ENCODE measurements at places on chromosomes 16 and 17.

- no peak for DNase-seq
Observed at GRCh38 chr16:67407176-67407787, 9.0 kb downstream of the ZDHHC1 start.

DNA sequence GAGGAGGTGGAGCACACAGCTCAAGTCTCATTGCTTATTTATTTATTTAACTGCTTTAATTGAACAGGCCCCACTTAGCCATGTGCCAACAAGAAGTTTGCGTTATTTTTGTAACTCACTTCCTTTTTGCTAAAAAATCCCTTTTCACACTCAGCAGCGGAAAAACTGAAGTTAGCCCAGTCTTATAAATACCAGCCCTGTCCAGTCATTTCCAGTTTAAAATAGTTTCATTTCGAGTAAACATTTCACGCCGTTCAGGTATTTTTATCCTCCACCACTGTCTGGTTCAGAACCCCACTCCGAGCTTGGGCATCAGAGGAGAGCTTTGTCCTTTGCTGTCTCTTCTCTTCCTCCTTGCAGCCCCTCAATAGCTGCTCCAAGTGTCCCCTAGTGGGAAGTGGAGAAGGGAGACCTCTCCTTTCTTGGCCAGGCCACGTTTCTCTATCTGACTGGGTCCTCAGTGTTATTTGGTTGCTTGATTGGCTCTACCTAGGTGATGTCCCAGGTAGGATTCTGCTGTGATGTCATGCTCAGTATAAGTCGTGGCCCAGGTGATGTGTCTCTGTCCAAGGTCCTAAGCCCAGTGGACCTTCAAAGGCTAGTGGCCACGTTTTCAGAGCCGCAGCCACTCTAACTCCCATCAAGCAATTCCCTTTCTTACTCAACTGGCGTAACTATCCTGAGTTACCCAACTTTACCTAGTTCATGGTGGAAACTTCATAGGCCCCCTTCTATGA lies 53.0 kb upstream of the GAS7 start:
- DNase-seq, result no peak

DNA sequence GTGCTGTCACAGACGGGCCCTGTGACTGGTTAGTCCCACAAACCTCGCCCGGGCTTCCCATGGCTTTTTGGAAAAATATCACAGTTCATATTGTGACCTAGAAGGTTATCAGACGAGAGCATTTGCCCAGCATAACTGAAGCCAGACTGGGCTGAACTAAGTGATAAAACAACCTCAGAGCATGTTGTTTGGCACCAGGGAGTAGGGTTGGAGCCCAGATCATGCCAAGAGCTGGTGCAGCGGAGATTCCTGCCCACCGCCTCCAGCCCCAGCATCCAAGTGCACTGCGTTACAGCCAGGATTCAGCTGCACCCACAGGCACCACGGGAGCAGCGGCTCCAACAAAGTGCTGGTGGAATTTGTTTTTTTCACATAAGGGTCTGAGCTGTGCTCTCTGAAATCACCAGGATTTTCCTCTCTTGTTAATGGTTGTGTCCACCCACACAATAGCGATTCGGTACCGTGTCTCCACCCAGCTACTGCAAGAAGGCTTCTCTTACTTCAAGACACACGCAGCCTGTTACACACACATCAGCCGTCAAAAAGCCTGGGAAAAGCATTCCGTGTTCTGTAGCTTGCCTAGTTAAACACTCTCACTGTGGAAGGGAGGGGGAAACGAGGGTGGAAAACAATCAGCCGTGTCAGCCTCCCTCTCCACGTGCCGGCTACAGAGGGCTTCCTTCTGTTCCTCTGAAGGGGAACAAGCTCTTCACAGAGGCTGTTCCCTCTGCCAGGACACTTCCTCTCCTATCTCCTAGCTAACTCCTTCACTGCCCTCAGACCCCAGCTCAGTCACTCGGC lies 273.8 kb downstream of the C16orf95 start:
- no peak for DNase-seq

DNA sequence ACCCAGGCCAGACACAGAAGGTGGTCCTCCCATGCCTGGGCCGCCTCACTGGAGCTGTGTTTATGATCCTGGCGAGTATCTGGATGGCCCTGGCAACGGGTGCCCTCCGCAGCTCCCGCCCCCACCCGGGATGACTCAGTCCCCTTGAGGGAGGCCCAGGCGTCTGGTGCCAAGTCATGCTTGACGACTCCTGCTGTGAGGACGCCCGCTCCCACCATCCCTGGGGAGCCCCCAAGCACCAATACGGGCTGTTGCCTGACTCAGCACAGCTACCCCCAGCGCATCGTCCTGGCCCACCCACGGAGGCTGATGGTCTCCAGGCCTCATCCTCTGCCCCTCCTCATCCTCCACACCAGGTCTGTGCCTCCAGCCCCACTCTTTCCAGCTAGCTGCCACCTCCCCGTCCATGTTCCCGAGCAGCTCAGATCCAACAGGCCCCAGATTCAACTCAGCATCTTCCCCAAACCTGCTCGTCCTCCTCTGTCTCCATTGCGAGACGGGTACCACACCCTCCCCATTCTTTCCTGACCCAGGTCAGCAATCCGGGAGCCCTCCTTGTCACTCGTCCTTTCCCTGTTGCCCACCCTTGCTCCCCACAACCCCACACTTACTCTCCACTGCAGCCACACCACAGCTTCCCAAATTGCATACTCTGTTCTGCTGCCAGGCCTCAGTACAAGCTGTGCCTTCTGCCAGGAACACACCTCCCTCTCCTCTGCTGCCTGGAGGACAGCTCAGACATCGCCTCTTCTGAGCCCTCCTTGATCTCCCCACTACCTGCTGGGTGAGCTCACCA lies 2.6 kb downstream of the CAMKK1 start:
- DNase-seq, result no peak

- peak; percentile 68 for DNase-seq
Observed at GRCh38 chr16:56425439-56425832, at the start of gene AMFR. TSS of gene AMFR (minus strand) at chr16:56425545. CDS start at chr16:56425327, 218 bp downstream.

DNA sequence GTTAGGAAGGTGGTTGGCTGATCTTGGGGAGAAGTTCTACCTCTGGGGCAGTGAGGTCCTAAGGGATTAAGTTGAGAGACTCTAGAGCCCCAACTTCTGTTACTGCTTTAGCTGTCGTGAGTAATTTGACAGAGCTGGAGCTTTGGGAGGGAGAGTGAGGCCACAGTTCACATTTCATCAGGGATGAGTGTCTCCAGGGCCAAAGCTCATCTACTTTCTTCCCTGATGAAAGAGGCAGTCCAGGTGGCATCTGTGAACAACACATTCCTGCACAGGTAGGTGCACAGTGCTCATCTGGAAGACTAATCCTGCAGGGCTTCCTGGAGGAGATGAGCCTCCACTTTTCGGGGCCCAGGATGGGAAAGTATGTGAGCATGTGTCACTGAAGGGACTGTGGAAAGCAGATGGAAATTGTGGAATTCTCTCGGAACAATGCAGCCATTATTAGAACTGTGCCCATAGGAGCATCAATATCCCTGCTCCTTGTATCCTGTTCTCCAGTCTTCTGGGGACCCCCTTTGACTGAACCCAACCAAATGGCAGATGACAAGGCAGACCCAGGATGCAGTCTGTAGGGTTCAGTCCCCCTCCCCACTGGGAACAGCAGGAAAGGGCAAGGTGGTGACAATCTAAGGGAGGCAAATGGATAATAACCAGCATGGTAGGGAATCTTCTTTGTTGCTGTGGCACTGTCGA lies 9.0 kb downstream of the DYNLL2 start:
- DNase-seq, result no peak

DNA sequence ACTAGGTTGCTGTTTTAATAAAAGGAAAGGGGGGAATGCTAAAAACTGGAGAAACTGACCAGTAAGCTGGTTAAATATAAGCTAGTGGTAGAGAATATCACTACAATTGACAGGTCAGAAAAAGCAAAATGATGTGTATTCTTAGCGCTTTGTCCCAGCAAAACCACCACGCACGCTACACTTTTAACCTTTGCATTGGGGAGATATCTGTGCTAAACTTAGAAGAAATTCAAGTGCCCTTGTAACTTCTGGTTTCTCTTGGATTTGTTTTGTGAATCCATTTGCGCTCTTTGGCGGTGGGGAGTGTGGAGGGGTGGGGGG lies 1.4 kb downstream of the GAN start:
- DNase-seq, result no peak

DNA sequence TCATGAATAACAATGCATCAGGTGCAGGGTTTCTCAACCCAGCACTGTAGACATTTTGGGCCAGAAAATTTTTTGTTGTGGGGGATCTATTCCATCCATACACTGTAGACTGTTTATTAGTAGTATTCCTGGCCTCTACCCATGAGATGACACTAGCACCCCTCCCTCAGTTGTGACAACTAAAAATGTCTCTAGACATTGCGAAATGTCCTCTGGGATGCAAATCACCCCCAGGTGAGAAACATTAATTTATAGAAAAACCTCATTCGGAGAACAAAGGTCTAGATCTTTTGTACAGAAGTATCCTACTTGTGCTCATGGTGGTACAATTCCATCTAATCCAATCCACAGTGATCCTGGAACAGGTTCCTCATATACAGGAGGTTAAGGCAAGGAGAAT lies 4.3 kb downstream of the ADAT1 start:
- no peak for DNase-seq

DNA sequence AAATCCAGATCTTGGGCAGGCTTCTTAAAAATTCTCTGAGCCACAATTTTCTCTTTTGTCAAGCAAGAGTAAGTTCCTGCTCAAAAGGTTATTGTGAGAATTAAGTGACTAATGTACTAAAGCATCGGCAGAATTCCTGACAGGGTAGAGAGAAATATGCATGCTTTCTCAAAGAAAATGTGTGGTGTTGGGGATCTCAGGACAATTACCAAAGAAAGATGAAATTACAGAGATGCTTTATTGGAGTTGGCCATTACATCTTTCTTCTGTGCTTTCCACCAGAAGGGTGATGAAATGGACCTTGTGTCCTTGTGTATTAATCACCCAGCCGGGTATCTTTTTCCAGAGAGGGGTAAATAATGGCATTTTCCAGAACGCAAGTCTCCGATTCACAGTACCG lies 1.7 kb upstream of the USP43 start:
- DNase-seq, result no peak

GRCh38 chr17:82108496-82108945 lies 10.5 kb upstream of the FASN start:
- no peak for DNase-seq

DNA sequence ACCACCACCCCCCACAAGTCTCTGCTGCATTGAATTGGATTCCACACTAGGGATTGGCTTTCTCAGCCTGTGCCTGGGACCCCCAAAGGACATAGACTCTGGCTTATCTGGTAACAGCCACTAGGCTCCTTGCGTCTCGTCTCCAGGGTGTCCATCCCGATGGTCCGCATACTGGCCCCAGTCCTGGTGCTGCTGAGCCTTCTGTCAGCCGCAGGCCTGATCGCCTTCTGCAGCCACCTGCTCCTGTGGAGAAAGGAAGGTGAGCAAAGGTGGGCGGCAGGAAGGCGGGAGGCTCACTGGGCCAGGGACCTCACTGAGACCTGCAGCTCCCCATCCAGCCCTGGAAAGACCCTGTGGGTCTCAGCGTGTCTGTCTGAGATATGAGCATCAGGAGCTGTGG lies 8.1 kb downstream of the CD300LG start:
- DNase-seq, result no peak

DNA sequence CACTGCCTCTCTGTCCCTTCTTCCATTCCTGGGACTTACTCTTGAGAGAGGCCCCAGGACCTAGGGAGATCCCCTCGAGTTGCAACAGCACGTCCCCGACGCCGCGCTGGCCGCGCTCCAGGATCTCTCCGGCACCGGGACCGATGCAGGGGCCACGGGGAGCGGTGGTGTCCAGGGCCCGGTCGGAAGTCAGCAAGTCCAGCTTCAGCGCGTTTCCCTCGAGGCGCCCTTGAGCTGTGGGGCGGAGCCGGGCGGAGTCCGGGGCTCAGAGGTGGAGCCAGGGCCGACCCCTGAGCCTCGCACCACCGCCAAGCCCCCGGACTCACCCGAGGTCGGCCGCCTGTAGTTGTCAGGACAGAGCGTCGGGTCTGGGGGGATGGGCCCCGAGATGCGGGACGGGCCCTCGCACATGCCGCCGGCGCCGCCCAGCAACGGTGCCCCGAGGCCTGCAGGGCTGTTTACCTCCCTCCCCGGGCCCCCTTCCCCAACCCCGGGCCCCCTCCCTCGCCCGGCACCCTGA lies 458 bp downstream of the ENKD1 start:
- no peak for DNase-seq

GRCh38 chr16:27226476-27226875 lies 23.1 kb downstream of the KDM8 start:
- DNase-seq, result no peak

- no peak for DNase-seq
Observed at GRCh38 chr17:67456103-67456502, 79.0 kb downstream of the PITPNC1 start.

- no peak for DNase-seq
Observed at GRCh38 chr16:57258910-57259475, 13.9 kb downstream of the ARL2BP start.

- DNase-seq, result peak; percentile 44
Observed at GRCh38 chr17:60390925-60391470, 935 bp downstream of the USP32 start.

DNA sequence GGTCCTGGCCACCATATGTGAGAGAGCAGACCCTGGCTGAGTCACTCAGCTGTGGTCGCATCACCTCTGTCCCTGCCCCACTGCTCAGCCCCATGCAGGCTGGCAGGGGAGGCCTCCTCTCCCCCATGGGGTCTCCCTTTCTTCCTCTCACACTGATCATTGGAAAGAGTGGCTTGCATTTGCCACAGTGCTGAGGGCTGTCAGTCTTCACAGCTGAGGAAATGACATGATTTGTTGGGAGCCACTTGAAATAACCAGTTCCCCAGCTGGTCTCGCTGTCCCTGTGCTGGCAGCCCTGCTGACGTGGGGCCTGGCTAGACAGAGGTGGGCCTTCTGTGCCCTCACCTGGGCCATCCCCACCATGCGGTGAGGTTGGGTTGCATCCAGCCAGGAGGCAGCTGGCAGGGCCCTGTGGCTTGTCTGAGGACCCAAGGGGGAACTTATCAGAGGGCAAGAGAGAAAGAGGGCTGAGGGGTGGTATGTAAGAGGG lies 30.1 kb upstream of the MED9 start:
- DNase-seq, result no peak

GRCh38 chr17:66495035-66495434 lies 192.6 kb downstream of the PRKCA start:
- DNase-seq, result no peak

- DNase-seq, result peak; percentile 40
Observed at GRCh38 chr17:3639981-3640596, 3.5 kb downstream of the CTNS start.
